Effector CD8-positive, alpha-beta T cell (primary cell): ENCODE measurements at places on chromosomes 5 and 9.

DNA sequence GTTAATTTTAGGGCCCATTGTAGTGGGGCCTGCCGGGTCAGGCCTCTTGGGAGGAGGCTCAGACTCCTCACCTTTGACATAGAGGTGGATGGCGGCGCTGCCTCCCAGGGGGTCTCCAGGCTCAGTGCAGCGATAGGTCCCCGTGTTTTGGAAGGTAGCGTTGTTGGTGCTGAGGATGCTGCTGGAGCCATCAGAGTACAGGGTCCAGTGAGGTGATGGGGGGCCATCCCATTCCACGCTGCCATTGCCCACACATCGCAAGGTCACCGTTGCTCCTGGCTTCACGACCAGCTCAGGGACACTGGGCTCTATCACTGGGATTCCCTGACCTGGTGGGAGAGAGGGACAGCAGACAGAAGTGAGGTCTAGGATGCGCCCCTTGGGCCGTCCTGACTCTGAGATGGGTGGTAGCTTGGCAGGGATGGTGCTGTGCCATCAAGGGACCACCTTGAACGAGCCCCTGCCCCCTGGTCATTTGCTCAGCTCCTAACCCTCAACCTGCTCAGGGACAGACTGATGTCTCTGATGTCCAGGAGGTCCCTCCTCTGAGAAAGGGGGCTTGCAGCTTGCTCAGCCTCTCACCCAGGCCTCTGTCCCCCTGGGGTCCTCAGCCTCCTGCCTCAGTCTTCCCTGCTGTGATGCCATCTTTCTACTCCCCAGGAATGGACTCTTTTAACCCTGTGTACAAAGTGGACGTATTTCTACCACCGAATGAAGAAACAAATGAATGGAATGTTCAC, 5.5 kb downstream of the CSF1R start:
- DNase-seq: no peak

DNA sequence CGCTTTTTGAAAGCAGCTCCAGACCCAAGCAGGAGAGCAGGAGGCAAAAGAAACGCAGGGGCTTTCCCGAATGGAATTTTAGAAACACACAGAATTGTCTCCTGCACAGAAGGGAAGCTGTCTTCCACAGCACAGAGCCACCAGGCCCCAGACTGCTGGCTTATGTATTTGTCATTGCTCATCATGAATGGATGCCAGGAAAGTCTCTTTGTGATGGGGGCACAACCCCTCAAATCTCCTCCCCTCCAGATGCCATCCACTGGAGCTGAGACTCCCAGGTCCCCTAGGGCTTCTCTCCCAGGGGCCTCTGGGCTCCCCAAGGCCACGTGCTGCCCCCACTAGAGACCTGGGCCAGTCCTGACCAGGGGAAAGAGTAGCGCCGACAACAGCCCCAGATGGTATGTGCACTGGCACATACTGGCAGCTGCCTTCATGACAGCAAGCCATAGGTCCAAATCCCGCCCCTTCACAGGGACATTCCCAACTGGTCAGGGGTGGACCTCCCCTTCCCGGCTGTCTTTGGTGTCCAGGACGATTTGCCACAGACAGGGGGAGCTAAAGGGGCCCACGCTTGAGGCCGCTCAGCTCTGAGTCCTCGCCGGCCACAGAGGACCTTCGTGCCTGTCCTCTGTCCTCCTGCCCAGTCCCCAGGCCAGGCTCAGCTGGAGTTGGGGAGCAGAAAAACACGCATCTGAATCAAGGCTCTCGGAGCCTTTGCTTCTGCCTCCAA, 127.8 kb downstream of the KCNIP1 start:
- no peak for DNase-seq

- DNase-seq: no peak
Measured at GRCh38 chr9:36548454-36548853, 24.2 kb upstream of the MELK start.

GRCh38 chr9:86685556-86685955, 261.8 kb downstream of the GAS1 start:
- DNase-seq: no peak

DNA sequence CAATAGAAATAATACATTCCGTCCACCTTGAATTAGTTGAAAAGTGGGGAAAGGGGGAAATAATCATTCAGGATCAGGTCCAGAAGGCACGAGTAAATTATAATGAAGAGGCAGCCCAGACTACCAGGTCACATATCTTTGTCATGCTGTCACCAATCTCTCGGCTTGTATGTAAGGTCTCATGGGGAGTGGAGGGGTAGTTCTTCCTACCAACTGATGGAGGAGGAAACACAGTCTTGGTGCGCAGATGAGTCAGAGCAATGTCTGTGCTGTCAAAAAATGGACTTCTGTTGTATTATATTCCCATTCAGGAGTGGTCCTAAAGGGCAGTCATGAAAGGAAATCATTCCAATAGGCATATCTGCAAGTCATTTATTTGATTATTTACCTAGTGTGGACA, 164.2 kb upstream of the PTGER4 start:
- no peak for DNase-seq

DNA sequence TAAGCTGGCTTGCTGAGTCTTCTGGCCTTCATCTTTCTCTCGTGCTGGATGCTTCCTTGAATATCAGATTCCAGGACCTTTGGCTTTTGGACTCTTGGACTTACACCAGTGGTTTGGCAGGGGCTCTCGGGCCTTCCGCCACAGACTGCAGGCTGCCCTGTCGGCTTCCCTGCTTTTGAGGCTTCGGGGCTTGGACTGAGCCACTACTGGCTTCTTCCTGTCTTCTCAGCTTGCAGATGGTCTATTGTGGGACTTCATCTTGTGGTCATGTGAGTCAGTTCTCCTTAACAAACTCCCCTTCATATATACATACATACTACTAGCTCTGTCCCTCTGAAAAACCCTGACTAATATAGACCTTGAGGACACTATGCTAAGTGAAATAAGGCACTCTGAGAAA, 78.3 kb upstream of the SSBP2 start:
- no peak for DNase-seq
